ENCODE measurements at places on chromosomes 5 and 9.
A peak's percentile ranks its signal among the peaks of the same experiment; 100 is the strongest.

DNA sequence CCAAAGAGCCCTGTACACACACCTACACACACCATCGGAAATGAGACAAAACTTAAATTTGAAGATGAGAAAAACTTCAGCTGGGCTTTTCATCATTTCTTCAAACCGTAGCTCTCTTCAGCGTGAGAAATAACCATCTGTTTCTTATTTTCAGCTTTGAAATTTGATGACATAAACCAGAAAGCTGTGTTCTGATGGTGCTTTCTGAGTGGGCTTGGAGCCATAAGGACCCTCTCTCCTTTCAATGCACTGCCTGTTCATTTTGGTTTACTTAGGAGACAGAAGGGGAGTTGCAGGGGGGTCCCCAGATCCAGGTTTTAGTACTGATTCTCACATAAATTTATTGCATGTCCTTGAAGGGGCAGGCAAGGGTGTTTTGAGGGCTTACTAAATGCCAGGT lies 9.5 kb downstream of the FBXO10 start:
- DNase-seq = no peak

DNA sequence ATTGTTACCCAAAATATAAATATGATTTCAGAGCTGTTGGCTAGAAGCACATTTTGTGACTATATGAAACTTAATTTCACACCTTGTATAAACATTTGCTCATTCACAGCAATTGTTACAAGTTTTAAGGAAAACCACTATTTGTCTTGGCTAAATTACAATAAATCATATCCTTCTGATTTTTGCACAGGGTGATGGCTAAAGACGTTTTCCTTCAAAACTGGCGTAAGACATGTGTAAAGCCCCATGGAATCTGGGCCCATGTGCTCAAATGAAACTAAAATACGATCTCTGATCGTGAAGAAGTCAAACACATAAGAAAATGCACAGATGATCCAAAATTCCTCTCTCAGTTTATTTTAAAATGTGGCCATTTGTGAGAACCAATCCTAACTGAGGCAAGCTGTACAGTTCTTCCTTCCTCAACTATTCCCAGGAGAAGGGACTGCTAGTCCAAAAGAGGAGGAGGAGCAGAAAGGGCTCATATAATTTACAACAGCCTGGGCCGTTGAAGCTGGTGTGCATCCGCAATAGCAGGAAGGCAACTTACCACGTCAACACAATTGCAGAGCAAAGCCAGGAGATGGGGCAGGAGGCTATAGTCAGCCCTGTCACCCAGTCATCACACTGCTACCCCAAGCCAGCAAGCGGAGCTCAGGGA lies 98.4 kb downstream of the MED27 start:
- DNase-seq = no peak

GRCh38 chr5:140228364-140228837 lies 53.4 kb downstream of the CYSTM1 start:
- DNase-seq = no peak

GRCh38 chr5:132674671-132675506 lies 1.1 kb downstream of the IL4 start:
- DNase-seq = no peak

DNA sequence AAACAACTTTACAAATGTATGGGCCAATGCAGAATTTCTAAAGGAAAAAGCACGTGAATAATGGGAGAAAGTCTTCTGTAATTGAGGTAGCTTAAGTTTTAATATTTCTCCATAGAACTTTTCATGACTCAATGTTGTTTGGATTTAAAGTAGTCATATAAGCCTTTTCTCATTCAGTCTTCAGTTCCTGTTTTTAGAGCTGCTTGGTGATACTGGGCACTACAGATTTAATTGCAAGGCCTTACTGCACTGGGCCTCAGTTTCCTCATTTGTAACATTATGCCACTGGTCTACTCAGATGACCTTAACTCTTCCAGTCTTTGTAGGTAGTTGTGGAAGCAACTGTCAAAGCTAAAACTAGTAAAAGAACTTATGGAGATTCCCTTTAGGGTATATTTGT lies 60.4 kb downstream of the WDR41 start:
- DNase-seq = no peak

DNA sequence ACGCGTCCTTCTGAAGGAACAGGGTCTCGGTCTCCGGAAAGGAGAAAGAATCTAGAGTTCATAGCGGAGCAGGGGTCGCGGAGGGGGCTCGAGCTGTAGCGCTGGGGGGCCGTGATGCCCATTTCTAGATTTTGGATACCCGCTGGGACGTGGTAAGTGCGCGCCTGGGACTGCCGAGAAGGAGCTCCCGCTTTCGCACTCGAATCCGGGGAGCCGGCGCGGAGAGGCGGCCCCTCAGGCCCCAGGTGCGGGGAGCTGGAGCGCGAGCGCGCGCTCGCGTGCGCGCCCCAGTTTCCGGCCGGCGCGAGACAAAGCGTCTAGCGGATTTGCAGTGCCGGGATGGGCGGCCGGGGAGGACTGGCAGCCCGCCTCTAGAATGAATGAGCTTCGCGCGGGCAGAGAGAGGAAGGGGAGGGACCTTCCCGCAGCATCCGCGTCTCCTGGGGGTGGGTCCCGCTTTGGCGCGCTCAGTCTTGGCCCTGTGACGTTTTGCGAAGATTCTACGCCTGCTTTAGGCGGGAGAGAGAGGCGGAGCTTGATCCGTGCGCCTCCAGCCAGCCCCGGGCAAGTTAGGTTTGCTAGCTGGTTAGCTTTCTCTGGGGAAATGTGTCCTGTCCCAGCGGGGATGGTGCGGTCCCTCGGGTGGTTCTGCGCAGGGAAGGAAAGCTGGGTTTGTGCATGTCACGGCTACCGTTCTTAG lies 1.2 kb downstream of the LMNB1 start:
- peak; percentile 83 for DNase-seq

- no peak for DNase-seq
Observed at GRCh38 chr5:142428773-142429473, 104.1 kb upstream of the SPRY4 start.

GRCh38 chr9:118630931-118631595 lies 738.2 kb downstream of the BRINP1 start:
- no peak for DNase-seq

DNA sequence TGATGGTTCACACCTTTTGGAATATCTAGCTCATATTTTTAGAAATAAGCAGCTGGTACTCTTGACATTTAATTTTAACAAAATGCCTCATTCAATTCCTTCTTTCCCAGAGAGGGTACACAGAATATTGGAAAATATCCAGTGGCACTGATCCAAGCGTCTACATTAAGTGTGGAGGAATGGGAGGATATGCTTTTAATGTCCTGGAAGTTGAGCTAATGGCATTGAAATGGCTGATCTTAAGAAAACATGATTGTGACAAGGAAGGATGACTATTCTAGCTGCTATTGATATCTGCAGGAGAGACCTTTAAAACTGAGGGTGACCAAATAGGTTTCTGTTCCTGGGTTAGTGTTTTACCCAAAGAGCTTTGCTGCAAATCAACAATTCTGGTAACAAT lies 30.0 kb downstream of the ZNF366 start:
- DNase-seq = no peak

- DNase-seq = no peak
Observed at GRCh38 chr5:37319037-37319782, 51.7 kb downstream of the NUP155 start.

- no peak for DNase-seq
Observed at GRCh38 chr5:181236954-181237641, 6.6 kb downstream of the RACK1 start.

- no peak for DNase-seq
Observed at GRCh38 chr9:133691626-133692363, 46.4 kb downstream of the SARDH start.

- no peak for DNase-seq
Observed at GRCh38 chr9:137306066-137306849, 4.2 kb upstream of the NRARP start.

- DNase-seq = no peak
Observed at GRCh38 chr5:35098214-35098613, 50.5 kb upstream of the AGXT2 start.
